ENCODE measurements at places on chromosomes 4 and X.

DNA sequence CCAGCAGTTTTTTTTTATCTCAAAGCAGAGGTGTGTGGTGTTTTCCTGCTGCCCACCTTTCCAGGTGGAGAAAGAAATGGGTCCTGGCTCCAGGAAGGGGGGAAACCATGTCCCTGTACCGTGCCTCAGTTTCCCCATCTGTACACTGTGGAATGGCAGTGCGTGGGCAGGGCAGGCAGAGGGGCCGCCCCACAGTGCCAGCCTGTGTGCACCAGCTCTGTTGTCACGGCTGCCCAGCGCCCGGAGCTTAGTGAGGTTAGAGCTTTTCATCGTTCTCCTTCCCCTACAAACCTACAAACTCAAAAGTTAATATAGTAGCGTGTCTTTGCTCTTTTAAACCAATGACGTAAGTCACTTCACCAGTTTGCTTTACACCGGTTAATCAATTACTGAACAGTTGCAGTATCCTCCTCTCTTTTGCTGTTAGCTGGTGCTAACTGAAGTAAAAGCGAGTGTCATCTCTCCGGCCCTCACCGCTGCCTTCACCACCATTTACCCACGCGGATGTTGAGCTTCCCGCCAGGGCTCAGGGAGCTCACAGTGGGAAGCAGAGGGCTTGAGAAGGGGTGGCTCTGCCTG lies 114.8 kb upstream of the ADRA2C start:
- no peak for DNase-seq

DNA sequence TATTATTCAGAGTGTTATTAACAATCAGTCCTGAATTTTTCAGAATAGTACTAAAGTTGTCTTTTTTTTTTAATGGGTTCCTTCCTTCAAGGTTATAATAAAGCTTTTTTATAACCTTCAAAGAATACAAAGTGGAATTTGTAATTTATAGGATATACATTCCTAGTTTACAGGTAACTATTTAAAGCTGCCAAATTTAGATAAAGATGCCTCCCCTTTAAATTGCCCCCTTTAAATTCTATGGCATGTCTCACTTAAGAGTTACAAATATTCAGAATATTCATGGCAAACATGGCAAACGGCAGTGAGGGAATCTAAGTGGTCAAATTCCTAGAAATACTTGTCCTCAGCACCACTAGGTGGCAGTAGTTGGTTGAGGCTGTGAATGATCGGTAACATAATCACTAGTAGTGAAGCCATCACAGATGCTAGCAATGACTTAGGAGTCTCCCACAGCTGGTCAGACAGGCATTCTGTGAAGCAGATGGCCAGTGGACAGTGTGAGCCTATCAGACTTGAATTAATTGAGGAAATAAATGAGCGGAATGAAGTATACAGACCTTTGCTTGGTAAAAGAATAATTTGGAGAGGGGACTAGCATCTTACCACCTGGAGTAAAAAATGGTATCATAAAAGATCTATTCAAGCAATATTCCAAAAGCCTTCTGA lies 86.4 kb downstream of the CBR4 start:
- peak; percentile 91 for DNase-seq

GRCh38 chr4:20109391-20109790 lies 142.3 kb upstream of the SLIT2 start:
- peak; percentile 53 for DNase-seq

DNA sequence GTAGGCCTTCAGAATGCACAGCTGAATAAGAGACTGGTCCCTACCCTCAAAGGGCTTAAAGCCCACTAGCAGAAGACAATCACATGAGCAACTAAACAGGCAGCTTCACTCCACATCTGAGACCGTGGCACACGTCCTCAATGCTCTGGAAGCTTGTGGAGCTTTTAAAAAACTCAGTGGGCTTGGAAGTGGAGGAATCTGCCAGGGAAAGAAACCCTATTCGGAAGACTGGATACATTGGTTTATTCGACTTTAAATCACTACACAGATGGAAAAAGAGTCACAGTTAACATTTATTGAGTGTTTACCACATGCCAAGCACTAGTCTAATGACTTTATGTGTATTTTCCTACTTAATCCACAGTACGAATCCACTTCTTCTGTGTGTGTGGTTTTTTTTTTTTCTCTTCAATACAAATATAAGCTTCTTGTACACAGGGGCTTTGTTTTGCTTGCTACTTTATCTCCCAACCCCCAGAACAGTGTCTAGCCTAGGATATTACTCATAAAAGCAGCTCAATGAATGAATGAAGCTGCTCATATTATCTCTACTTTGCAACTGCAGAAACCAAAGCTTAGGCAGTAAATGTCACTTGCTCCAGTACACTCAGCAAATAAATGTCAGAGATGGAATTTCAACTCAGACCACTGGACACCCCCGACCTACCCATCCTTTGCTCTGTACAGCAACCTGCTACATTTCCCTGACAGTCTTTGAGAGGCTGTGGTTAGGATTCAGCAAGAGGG lies 137.7 kb downstream of the LDB2 start:
- peak; percentile 16 for DNase-seq

DNA sequence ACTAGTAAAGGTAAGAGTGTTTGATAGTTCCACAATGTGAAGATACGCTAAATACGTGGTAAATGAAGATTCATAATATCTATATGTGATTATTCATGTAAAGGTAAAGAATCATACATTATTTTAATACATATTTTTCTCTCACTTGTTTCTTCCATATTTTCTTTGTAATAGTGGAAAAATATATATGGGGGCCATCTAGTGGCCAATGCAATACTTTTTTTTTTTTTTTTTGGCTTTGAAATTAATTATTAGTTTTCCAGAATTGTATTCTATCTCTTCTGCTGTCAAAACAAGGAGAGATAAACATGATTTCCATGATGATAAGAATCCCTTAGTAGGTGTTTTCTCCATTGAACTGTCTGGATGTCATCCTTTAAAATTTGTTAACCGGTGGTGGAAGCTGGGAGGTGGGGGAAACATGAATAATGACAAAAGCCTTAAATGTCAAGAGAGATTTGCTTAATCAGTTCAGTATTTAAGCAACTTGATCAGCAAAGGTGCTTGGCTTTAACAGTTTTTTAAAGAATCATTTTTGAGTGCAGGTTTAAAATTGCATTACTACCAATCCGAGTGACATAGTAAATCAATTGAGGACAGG lies 508.7 kb upstream of the HTR2C start:
- DNase-seq: peak; percentile 1

DNA sequence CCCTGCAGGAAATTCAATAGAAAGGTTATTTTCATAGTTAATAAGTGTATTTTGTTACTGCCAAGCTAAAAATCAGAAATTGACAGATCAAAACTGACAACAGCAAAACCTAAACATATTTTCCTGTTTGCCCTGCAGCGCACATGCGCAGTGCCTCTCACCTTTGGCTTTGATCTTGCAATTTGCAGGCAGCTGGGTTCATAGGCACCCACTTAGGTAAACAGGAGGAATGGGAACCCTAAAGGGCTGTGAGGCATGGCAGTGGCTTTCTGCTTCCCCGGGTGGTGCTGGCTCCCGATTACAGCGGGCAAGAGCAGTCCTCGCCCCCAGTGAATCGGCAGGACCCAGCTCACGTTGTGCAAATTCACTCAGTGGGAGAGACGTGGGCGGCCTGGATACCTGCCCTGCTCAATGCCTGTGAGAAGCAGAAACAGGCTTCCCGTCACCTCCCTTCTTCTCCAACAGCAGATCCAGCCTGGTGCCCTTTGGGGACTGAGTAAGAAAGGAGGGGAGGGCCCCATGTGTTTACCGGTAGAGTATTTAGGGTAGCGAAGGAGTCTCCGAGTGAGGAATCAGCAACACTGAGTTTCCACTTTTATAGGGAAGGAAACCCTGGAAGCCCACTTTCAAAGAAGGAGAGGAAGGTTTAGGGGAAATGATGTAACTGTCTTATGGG lies 25.7 kb downstream of the CCKAR start:
- no peak for DNase-seq

GRCh38 chr4:147822128-147822527 lies 90.2 kb downstream of the ARHGAP10 start:
- peak; percentile 97 for DNase-seq

GRCh38 chr4:132266374-132266773 lies 882.7 kb upstream of the PCDH10 start:
- no peak for DNase-seq

DNA sequence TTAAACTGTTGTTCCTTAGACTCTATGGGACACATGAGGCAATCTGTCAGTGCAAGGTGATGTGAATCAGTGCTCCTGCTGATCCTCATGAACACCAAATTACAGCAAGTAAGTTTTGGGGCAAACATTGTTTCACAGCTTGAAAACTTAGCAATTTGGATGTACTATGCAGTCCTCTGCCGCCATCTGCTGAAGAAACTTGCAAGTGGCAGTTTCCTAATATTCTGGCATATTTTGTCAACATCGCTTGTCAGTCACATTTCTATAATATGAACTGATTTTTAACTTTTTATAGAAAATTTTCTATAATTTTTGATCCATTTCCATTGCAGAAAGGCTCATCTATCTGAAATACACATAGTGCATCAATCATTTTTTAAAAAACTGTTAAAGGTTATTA lies 56.3 kb downstream of the ZAR1 start:
- DNase-seq: peak; percentile 63

GRCh38 chr4:123790681-123791080 lies 394.1 kb downstream of the SPRY1 start:
- DNase-seq: no peak

DNA sequence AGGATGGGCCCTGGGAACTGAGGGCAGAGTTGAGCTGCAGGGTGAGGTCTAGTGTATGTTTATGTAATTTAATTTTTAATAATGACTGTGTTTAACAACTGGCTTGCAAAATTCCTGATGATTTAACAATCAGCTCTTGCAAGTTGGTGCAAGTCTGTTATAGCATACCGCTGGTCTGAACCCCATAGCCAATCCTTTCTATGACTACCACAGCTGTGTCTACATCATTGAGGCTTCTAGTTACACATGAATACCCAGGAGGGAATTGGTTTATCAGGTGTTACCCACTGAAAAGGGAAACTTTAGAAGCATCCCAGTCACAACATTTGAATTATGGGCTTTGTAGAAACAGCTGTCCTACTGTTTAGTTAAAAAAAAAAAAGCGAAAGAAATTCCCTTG lies 38.3 kb downstream of the SUPT20HL1 start:
- DNase-seq: no peak

DNA sequence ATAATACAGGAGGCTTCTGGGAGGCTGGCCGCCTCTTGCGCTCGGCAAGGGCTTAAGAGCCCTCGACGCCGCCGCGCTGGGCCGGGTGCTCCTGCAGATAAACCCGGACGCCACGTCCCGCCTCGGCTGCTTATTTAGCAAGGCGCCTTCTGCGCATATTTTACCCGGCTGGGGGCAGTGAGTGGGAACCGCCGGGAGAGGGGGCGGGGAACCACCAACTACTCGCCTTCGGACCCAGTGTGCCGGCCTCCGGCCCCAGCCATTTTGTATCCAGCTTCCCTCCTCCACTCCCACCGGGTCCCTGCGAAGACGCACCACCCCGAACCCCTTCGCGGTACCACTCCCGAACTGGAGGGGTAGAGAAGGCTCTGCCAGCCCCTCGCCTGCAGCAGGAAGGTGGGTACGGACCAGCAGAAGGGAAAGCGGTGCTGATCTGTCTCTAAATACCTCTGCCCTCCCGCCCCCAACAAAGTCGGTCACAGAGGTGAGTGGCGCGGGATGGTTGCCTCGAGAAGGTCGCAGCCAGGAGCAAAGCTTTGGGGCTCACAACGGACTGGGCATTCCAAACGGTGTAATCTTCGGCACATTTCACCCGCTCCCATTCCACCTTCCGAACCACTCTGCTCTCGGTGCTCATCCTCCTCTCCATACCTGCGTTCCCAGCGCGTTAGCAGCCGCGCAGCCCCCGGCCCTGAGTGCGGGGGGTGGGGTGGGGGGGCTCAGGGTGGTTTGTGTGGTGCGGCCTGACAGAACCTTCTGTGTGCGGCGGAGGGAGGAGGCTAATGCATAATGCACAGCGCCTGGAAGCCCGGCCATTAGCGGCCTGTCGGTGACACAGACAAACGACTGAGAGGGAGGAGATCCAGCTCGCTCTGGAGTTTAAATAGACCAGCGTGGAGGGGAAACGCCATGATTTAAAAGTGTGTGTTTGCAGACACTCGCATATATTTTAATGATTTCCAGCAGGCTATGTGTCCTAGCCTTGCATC lies 4.9 kb upstream of the BCOR start:
- DNase-seq: no peak

DNA sequence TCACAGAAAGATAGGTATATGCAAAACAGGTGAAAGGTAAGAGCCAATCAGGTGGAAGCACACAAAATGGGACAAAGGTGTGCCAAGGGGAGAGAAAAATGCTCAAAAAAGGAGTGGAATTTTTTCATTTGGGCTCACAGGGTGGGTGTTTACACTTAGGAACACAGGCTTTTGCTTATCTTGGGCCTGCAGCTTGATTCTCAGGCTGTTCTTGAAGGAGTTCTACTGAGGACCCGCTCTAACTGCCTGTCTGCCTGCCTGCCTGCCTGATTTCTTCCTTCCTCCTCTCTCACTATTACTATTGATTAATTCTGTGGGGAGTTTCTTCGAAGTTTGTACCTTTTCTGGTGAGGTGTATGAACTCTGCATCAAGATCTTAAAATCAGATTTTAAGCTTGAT lies 120.3 kb upstream of the CTSO start:
- DNase-seq: no peak

GRCh38 chr4:8115916-8116315 lies 42.7 kb downstream of the ABLIM2 start:
- DNase-seq: no peak

GRCh38 chr4:104507112-104507511 lies 12.4 kb upstream of the CXXC4 start:
- no peak for DNase-seq

- no peak for DNase-seq
Observed at GRCh38 chr4:7187168-7187535, 5.2 kb upstream of the SORCS2 start.

GRCh38 chr4:2810388-2810787 lies 17.5 kb downstream of the SH3BP2 start:
- no peak for DNase-seq

GRCh38 chr4:149291463-149291862 lies 524.2 kb downstream of the IQCM start:
- peak; percentile 82 for DNase-seq

DNA sequence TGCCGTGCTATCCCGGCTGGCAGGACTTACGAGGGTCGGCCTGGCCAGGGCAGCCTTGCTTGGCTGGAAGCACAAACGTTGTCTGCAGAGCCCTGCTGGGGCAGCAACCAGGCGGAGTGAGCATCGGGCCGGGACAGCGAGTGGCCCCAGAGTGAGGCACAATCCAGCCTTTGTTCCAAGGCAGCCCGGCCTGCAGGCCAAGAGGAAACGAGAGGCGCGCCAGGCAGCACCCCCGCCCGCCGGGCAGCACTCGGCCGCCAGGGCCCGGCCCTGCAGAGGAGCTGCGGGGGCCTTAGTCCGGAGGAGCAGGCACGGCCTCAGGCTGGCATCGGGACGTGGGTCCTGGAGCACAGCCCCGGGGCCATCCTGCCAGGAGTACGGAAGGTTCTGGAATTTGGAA lies 24.1 kb downstream of the FGFRL1 start:
- no peak for DNase-seq
